ENCODE measurements at places on chromosomes 13 and 19.
A peak's percentile ranks its signal among the peaks of the same experiment; 100 is the strongest.

DNA sequence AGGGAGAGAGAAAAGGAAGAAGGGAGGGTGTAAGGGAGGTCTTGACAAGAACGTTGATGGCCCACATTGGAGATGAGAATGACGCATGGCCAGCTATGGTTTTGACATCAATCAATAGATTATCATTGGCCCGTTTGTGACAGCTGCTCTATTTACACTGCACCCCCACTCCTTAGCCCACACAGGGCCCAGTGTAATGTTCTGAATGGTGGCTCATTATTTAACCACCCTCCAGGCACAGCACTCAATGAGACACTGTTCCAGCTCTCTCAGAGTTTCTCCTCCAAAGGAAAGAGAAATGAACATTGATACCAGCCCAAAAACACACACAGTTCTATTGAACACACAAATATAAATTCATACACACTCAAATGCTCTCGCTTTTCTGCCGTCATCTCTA lies 173.0 kb upstream of the IPO5 start:
- no peak for DNase-seq

GRCh38 chr19:33374236-33374714 lies 766 bp downstream of the CEBPG start:
- DNase-seq, result no peak

DNA sequence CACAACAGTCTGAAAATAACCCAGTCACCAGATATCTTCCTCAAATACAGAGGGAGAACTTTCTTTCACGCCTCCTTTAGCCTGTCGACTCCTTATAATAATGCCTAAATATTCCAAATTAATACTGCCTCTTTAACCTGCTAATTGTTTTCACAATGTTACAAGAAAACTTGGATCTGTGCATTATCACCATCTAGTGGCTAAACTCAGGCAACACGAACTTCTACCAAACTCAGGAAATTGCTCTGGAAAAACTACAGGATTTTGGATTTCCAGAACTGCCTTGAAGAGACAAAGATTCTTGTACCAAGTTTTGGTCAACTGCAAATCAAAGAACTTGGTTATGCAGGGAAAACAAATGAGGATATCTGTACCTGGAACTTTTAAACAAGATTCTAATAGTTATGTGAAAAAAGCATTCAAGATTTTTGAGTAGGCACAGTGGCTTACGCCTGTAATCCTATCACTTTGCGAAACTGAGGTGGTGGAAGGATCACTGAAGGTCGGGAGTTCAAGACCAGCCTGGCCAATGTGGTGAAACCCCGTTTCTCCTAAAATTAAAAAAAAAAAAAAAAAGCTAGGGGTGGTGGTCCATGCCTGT lies 10.8 kb downstream of the CLN5 start:
- no peak for DNase-seq

DNA sequence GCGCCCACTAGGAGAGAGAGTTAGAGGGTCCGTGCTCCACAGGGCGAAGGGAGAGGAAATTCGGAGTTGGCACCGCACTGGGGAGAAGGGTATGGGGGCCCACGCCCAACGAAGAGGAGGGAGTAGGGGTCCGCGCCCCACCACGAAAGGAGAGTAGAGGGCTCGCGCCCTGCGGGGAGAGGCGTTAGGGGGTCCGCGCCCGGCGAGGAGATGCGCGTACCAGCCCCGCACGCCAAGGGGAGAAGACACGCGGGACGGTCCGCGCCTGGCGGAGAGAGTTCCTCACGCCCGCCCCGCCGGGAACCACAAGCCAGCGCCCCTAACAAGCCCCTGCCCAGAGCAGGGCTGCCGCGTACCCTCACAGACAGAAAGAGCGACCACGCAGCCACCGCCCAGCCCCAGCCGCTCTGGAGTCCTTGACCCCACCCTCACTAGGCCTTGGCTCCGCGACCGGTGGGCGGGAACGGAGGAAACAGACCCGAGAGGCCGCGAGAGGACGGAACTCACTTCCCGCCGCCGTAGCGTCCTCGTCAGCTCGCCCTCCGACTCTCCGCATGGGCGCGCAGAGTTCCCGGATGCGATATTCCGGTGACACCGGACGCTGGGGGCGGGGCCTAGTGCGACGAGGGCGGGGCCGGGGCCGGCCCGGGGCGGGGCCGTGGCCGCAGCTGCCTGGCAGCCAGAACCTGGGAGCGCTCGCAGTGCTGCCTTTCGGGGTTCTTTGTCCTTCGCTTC lies 20.0 kb upstream of the ZSCAN18 start:
- no peak for DNase-seq

- no peak for DNase-seq
These were observed 7.9 kb upstream of the ZNF626 start for GRCh38 chr19:20669263-20669662.

GRCh38 chr19:48963371-48964204 lies 1.5 kb upstream of the FTL start:
- no peak for DNase-seq

DNA sequence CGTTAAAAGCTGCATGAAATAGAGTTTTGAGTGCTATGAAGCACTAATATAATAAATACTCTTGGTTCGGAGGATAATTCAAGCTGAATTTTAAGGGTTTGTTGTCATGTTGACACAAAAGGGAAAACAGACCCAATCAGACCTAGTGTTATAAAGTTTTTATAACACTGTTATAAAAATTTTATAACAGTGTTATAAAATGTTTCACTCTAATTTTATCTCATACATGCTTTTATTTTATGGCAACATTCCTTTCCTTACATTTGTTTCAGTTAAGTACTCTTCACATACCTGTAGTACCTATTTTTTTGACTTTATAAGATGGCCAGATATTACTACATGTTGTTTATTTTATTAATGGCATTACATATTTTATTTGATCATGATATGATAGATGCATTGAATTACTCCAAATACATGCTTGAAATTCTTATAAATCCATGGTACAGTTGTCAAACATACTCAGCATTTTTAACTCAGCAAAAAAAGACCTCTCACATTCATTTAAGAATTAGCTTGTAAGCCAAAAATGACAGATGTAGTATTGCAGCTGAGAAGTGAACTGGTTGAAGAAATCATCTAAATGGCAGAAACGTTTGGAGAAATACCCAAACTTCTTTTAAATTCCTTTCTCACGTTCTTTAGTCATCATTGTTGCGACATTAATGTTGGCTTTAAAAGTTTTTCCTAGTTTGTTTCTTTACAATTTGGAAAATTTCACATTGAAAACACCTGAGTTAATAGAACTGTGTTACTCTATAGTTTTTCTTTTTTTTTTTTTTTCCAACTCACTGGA lies 104.5 kb downstream of the PIBF1 start:
- no peak for DNase-seq

DNA sequence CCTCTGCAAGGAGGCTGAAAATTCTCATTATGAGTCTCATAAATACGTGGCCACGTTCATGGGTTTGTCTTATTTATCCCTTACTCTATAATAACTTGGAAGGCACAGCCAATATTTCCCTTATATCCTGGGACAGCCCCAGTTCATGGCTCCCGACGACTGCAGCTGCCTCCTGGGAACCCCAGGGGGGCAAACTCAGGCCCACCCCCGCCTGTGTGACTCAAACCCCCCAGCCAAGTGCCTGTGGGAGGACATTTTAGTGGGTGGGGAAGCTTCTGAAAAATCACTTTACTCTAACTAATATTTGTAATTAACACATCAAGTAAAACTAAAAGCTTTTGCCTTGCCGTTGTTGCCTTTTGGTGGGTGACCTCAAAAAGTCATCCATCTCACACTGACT lies 14.3 kb downstream of the RASA3 start:
- no peak for DNase-seq

GRCh38 chr13:93953841-93954240 lies 525.6 kb downstream of the DCT start:
- DNase-seq, result no peak

DNA sequence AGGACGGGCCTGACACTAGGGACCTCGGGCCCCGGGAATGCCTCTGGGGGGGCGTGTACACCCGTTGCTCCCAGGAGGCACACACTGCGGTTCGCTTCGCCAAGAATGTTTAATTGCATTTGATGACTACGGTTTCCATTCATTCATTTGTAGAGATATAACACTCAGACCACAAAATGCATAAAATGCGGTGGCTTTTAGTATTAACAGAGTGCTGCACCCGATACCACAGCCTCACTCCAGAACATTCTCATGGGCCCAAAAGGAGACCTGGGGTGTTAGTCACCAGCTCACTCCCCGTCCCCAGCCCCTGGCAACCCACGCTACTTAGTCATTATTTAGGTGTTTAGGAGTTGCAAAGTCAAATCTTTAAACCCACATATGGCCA lies 21.8 kb downstream of the HCN2 start:
- no peak for DNase-seq

DNA sequence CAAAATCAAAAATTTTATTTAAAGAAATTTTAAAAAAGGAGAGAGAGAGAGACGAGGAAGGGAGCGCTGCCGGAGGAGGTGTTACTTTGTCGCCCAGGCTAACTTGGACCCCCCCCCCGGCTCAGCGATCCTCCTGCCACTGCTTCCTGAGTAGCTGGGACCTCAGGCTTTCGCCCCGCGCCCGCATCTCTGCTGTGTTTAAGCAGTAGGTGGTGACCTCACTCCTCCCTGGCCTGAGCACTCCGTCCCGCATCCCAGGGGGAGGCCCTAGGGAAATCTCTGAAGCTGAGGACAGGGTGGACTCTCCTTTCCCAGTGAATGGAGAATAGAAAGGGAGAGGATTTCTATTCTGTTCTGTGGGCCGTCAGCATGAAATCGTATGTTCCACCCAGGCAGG lies 485 bp upstream of the ZNF845 start:
- DNase-seq, result no peak

DNA sequence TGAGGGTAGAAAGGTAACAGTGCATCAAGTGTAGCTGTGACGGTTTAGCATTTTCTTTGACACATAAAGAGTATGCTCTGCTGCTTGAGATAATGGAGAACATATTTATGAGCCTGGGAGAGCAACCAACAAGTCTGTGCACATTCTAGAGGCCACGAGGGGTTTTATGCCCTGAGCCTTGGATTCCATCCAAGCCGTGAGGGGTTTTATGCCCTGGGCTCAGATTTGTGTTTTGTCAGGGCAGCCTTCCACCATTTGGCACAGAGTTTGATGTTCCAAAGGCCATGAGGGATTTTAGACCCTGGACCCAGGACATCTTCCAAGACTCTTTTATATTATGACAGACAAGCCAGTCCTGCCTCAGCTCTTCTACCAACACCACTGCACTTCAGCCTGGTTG lies 106.4 kb downstream of the ZNF486 start:
- DNase-seq, result no peak

GRCh38 chr19:54473071-54473891 lies at the start of gene CDC42EP5:
Gene CDC42EP5, minus strand, starts transcription at chr19:54473296. Its CDS starts 7,749 bp downstream, at chr19:54465547.
- no peak for DNase-seq

GRCh38 chr13:98853771-98854221 lies 101.3 kb upstream of the SLC15A1 start:
- DNase-seq, result no peak

GRCh38 chr13:75724752-75725517 lies 88.8 kb downstream of the LMO7 start:
- no peak for DNase-seq

DNA sequence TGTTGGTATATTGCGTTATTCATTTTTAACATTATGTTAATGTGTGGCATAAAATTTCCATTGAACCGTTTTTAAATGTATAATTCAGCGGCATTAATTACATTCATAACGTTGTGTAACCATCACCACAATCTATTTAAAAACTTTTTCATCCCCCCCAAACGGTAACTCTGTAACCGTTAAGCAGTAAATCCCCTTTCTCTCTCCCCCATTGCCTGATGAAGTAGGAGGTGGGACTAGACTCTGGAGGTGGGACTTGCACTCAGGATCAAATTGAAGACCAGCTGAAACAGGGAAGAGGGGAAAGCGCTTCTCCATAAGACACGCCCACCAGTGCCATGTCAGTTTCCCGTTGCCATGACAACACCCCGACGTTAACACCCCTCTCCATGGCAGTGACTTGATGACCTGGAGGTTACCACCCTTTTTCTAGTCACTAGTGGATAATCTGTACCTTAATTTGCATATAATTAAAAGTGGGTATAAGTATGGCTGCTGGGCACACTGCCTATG lies 16.8 kb downstream of the CLEC11A start:
- no peak for DNase-seq

DNA sequence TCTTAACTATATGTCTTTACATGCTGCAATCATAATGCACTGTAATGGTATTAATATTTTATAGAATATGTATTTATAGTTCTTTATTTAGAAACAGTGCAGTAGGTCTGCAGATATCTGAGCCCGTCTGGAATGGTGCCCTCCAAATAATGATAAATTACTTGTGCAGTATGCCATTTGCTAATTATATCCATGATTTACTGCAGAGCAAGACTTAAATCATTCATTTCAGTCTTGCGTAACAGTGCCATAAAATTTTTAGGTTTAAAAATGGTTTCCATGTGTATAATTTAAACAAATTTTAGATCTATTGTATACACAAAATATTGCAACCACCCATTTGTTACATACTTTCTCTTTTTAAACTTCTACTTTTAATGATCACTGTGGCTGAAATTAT lies 175.1 kb downstream of the ZNF536 start:
- no peak for DNase-seq

DNA sequence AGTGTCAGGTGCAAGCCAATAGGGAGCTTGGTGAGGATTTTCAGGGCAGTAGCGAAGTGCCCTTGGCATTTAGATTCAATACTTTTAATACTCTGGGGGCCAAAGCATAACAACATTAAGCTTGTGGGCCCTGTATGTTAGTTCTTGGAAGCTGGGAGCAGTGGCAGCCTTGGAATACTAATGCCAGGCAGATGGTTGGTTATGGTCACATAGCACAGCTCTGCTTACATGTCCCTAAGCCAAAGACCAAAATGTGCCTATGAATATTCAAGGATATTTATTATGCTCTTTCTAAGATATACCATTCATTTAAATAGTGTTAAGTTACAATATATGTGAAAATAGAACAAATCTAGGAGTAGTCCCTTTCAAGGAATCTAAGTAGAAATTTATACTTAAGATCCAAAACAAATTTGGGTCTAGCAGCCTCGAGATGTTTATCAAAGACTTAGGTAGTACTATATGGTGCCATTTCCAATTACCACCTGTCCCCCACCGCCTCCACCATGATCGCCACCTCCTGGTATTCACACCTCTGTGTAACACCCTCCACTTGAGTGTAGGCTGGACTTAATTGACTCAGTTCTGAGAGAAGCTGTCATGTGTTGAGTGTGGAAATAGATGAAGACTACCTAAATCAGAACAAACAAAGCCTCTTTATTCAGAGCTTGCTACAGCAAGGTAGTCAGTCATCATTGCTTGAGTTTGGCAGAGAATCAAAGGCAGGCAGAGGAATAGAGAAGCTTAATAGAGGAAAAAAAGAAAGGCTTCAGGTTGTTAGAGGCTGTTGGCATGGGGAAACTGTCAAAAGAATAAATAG lies 261.0 kb downstream of the GPC5 start:
- no peak for DNase-seq

- no peak for DNase-seq
These were observed 365.2 kb downstream of the PCDH17 start for GRCh38 chr13:57996717-57997116.

GRCh38 chr19:38514812-38515633 lies 81.5 kb downstream of the RYR1 start:
- DNase-seq, result peak; percentile 79

DNA sequence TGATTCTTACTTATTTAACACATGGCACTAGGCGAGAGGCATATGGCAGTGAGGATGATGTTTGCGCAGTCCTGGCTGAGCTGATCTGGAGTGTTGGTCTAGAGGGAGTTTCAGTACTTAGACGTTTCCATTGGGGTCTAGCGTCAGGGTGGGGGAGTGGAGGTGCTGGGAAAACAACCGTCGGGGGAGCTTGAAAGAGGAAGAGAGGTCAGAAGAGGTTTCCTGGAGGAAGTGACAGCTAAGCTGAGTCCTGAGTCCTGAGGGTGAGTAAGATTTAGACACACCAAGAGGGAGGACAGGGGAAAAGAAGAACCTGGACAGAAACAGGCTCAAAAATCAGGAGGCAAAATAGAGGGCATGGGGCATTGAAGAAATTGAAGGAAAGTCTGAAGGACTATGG lies 81.4 kb downstream of the ALOX5AP start:
- no peak for DNase-seq

Data from naive thymus-derived CD4-positive, alpha-beta T cell (primary cell).